Ascending aorta (tissue), 2 donors: ENCODE measurements at places on chromosomes 5 and 9.
A peak's percentile ranks its signal among the peaks of the same experiment; 100 is the strongest.

GRCh38 chr5:132057498-132058255 is 2.8 kb upstream of the IL3 start:
- DNase-seq, result no peak

DNA sequence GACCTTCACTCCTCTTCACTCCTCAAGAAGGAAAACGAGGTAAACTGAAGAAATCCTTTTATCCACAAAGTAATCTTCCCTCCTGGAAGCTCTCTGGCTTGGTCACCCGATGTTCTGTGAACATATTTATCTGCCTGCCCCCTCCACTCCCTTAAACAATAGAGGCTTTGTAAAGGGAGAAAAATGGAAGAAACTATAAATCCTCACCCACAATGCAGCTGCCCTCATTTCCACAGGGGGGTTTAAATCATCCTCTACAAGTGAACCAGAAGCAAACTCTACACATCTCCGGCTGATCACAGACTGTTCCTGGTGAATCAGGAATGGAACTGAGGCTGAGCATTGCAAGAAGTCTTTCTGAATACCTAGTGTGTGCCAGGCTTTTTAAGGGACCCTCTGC is 7.2 kb downstream of the INSYN2B start:
- no peak for DNase-seq

DNA sequence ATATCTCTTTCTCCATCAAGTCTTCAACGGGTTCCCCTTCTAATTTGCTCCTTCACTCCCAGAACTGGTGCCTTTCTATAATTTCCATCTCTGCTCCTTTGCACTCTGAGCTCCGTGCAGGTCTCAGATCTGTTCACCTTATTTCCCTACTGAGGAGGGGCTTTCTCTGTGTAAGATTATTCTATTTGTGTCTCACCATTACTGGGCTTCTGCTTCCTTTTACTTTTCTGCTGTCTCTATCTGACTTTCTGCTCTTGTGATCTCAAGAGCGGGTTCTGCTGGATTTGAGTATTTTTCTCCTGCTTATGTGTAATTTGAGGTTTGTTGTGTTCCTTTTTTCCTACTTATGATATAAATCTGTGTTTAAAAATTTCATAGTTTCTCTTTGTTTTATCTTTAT is 117.5 kb downstream of the PCSK5 start:
- no peak for DNase-seq

GRCh38 chr9:126722922-126723806 is 81.7 kb upstream of the ZBTB43 start:
- no peak for DNase-seq

GRCh38 chr9:130321539-130321938 is 56.0 kb downstream of the HMCN2 start:
- no peak for DNase-seq

DNA sequence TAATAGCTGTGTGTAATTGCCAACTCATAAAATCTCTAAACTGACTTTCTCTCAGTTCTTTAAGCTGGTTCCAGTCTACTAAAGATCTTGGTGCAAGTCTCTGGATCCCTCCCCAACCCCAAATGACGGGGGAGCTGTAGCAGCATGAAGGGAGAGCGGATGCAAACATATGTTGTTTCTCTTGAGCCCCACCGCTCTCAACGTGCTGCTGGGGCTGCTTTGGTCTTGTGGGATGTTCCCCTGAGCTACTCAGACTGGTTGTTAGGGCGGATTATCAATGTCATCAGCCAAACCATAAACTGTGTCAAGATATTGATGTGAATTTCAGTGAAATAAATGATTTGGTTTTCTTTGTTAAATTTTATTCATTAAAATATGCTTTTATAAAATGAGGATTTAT is 40.9 kb upstream of the APC start:
- DNase-seq, result no peak

- no peak for DNase-seq
Observed at GRCh38 chr5:139659695-139660101, 11.5 kb downstream of the CXXC5 start.

DNA sequence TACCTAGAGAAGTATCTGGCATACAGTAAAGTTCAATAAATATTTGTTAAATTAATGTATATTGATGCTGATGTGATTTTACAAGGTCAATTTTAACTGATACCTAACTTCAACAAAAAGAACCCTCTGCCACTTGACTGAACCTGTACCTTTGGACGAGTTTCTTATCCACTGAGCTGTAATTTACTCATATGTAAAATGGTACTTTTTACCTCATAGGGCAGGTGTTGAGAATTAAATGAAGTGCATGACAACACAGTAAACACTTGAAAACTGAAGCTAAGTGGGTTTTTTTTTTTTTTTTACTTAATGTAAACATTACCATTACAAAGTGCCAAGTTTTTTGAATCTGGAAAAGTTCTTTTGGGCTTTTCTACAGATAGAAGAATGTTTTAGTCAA is 15.4 kb downstream of the NIPSNAP3B start:
- DNase-seq, result no peak

GRCh38 chr9:130138791-130139190 is 33.4 kb upstream of the NCS1 start:
- peak; percentile 79 for DNase-seq

- no peak for DNase-seq
Observed at GRCh38 chr5:132104556-132104955, 31.0 kb downstream of the CSF2 start.

DNA sequence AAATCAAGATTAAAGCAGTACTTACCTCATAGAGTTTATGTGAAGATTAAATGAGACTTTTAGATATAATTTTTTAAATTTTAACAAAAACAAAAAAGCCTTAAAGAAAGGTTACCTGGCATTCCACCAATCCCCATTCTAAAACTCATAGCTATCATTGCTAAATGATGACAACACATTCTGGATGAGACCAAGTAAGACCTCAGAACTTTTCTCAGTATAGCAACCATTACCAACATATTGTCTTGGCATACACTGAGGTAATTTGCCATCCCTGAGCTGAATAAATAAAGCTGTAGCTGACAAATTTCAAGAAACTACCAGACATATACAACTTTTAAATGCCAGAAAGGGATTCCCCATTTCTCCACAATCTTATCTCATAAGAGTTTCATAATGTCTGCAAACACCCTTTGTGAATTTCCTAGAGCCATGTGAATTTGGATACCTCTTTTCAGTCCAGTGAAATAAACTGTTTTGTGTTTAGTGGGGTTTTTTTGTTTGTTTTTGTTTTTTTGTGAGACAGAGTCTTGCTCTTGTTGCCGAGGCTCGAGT is 29.5 kb downstream of the RANBP3L start:
- DNase-seq, result no peak

- no peak for DNase-seq
Observed at GRCh38 chr9:120299785-120300184, 280.2 kb downstream of the CDK5RAP2 start.

- no peak for DNase-seq
Observed at GRCh38 chr9:125492719-125493118, 214.3 kb downstream of the MAPKAP1 start.

DNA sequence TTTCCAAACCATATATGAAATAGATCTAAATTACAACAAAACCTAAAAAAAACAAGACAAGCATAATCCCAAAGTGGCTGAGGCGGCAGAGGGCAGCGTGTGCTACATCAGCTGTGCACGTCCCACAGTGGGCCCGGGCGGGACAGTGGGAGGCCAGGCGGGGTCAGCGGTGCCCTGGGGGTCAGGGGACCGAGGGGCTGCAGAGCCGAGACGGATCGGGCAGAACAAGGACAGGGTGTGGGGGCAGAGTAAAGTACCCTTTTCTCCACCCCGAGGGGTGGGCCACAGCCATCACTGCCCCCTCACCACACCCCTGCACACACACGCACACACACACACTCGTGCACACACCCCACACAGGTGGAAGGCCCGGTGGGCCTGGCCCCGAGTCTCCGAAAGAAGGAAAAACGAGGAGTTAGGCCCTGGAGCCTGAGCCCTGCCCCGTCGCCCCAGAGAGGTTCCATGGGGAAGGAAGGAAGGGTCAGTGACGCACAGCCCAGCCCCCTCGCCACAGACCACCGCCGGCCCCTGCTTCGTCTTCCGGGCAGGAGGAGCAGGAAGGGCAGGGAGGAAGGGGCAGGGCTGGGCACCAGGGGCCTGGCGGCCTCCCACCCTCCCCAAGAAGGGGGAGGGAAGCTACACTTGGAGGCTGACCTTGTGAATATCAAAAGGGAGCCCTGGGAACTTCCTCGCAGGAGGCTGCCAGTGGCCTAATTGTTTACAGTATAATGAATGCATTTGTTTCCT is 49.6 kb upstream of the UBAC1 start:
- DNase-seq, result no peak

DNA sequence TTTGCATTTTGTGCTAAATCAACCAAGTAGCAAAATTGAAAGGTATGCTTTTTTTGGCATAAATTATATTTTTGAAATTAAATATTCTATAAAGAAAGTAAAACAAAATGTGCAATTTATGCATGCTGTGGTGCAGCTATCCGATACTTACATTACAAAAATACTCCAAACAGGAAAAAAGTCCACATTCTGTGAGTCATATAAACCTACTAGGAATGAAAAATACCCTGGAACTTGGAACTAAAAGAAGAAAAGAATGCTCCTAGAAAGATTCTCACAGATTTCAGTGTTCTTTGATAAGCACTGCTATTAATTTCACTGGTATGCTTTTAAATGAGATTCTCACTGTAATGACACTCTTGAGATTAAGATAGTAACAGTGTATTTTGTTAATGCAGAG is 92.6 kb downstream of the OSMR start:
- no peak for DNase-seq

DNA sequence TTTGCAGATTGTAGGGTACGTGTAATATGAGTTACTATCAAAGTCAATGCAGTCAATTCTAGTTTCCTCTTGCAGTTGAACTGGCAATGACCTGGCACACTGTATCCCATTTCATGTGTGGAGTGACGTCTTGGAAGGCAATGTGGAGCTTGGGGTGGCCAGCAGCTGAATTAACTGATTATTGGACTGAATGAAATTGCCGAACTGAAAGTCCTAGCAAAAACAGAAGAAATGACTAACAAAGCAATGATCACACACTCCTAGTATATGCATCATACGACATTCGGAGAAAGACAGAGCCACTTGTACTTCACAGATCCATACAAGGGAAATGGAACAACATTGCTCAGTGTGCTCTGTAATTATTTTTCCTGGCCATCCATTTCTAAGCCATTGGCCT is 259.1 kb upstream of the DAPK1 start:
- DNase-seq, result peak; percentile 67

- DNase-seq, result no peak
Observed at GRCh38 chr9:20358207-20358606, 264.1 kb downstream of the MLLT3 start.

GRCh38 chr9:13942695-13943094 is 371.2 kb downstream of the NFIB start:
- DNase-seq, result no peak

DNA sequence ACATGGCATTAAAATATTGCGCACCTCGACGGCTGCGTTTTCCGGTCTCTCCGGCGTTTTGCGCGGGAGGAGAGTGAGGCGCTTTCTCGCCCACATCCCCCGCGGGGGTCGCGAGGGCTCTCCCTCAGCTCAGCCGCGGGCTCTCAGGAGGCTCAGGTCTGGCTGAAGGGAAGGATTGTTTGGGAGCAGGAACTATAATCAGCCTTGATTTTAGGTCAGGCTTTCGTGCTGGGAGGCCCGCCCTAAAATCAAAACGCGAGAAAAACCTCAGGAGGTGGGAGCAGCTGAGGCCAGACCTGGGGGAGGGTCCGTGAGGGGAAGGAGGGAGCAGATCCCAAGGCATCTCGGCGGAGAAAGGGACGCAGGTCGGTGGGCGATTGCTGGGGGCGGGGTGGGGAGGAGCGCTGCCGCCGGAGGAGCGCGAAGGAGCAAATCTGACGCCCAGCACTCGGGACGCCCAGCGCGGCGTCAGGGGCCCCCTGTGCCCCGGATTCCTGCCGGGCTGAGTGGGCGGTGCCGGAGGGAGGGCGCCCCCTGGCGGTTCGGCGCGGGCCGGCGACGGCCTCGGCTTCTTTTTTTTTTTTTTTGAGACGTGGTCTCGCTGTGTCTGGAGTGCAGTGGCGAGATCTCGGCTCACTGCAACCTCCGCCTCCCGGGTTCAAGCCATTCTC is 18.7 kb upstream of the RNF130 start:
- no peak for DNase-seq

- no peak for DNase-seq
Observed at GRCh38 chr5:181205761-181206649, 1.0 kb upstream of the TRIM7 start.

DNA sequence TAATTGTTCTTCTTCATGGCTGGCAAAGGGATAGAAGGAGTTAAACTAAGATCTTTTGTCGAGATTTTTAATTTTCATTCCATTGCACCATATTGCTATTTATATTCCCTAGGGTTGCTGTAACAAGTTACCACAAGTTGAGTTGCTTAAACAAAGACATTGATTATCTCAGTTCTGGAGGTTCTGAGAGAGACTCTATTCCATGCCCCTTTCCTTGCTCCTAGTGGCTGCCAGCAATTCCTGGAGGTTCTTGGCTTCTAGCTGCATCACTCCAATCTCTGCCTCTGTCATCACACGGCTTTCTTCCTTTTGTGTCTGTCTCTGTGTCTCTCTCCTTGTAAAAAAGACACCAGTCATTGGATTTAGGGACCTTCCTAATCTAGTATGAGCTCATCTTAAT is 136.6 kb upstream of the DAB2 start:
- DNase-seq, result no peak

GRCh38 chr5:131270809-131271208 is 7.0 kb downstream of the CDC42SE2 start:
- DNase-seq, result no peak

GRCh38 chr5:10513501-10514442 is 50.1 kb upstream of the ANKRD33B start:
- DNase-seq, result no peak

DNA sequence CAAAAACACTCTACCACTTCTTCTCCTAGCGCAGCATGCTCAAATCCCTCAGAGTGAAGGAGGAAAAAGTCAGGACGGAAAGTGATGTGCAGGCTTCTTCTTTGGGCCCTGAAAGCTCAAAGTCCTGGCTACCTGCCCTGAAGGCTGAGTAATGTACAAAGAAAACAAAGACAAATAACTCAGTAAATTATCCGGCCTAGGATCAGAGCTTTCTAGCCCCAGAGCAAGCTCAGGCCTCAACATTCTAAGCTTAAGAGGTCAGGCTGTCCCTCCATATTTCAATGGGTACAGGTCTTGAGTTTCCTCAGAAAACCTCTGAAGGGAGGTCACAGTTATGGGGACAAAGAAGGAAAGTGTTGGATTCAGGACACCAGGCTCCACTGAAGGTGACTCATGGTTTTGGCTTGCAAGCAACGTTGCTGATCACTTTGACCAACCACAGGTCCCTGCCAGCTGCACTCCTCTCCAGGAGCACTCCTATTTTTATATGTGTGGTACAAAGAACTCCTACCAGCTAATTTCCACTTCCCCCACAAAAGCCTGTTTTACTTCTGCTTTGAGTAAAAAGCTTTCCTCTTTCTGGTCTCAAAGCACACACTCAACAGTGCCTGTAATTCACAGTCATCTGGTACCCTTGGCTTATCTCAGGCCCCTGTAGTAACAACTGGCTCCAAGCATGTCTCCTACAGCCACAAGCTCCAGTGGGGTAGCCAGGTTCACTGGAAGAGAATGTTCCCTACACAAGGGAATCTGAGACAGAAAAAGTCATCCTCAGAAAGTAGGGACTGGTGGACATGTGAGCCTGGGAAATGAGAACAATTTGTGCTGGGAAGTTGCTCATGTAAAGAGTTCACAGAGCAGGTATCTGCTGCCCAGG is 115.7 kb downstream of the UGCG start:
- DNase-seq, result no peak
